Left colon (tissue), 2 donors: ENCODE measurements at places on chromosomes 16 and 17.

DNA sequence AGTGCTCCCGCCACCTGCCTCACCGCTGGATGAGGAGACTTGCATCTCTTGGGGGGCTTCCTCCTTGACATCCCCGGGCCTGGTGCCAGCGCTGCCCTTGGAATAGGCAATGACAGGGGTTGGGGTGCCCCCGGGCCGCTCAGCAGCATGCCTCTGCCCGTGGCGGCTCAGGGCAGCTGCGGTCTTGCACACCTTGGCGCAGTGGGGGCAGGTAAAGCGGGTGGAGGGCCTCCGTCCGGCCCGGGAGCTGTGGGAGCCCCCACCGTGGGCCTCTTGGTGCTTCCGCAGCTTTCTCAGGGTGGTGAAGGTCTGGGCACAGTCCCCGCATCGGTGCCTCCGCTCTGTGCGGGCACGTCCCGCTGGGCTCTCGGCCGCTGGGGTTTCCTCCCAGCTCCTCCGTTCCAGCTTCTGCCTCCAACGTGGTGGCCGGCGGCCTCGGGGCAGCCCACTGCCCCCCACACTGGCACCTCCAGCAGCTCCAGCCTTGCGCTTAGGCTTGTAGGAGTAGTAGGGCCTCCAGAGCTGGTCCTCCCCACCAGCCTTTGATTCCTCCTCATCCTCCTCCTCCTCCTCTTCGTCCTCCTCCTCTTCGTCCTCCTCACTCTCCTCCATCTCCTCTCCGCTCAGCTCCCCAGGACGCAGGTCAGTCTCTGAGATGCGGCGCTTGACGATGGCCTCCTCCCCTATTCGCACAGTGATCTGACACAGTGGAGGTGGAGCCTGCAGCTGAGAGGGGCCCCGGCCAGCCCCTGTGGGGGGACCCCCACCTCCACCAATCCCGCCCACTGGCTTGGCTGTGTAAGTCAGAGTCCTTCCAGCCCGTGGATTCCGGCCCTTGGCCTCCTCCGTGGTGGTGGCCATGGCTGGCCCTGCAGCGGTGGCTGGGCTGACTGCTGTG is 16.7 kb downstream of the ZBTB4 start:
- DNase-seq, result no peak

GRCh38 chr16:75433732-75434413 is 570 bp upstream of the CFDP1 start:
- DNase-seq, result peak; percentile 84

DNA sequence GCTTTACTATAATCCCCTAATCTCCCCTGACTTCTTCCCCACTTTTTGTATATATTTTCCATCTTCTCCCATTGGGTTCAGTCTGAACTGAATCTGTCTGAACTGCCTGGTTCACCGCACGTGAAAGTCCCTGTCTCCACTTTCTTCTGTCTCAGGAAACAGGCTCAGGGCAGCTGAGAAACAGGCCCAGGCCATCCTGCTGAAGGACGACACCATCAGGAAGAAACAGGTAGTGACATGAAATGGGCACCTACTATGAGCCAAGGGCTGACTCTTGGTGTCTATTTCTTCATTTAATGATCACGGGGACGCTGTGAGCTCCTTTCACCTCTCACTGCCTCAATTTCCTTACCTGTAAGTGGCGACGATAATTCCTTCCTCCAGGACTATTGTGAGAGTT is 90.5 kb upstream of the HSBP1 start:
- no peak for DNase-seq

DNA sequence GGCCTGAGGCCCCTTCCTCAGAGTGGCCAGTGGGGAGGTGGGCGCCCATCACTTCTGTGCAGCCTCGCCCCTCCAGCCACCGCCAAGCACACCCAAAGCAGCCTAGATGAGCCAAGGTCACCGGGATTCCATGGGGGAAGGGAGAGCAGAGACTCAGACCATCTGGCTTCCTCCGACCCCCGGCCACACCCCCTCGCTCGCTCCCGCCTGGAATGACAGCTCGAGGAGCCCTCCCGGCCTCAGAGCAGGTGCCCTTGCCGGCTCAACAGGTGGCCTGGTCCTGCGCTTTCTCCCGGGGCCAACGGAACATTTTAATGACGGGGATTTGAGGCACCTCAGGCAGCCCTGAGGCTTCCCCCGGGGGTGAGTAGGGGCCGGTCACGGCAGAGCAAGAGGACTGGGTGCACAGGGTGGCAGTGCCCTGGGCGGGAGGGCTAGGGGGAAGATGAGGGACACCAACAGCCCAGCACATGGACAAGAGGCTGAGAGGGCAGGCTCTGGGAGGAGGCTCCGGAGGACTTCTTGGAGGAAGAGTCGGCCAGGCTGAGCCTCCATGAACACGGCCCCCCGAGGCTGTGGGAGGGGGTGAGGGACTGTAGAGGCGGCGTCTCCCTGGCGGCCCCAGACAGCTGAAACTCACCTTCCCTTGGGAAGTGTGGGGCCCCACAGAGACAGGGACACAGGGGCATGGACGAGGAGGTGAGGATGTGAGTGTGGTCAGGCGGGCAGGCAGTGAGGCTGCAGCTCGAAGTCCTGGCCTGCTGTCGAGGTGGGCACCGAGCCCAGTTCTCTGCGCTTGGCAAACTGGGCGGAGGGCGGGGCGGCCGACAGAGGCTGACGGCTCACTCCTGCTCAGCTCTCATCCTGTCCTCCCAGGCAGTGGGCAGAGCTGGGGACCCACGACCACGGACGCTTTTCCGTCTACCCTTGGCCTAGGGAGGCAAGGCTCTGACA is 12.5 kb upstream of the C1QTNF8 start:
- peak; percentile 49 for DNase-seq

DNA sequence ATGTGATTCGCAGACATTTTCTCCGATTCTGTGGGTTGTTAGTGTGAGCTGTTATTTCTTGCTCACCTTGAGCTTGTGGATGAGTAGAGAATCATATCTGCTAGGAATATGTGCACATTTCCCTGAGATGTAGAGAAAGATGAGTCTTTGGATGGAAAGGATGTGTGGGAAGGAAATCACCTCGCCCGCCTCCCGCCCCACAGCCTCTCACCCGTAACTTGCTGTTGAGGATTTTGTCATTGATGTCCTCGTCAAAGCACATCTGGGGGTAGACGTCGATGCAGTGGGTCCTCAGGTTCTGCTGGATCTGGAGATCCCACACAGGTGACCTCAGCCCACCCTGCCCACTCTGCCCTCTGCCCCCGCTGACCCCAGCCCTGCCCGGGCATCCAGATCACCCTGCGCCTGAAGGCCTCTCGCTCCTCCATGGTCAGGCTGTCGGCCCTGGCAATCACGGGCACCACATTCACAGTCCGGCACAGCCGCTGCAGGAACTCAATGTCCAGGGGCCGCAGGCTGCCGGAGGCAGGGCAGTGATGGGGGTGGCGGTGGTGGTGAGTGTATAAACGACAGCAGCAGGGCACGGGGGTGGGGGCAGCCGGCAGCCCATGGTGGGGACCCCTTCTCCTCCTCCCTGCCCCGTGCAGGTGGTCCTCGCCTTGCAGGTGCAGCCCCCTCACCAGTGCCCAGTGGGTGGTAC is 4.7 kb downstream of the SEPTIN12 start:
- no peak for DNase-seq

DNA sequence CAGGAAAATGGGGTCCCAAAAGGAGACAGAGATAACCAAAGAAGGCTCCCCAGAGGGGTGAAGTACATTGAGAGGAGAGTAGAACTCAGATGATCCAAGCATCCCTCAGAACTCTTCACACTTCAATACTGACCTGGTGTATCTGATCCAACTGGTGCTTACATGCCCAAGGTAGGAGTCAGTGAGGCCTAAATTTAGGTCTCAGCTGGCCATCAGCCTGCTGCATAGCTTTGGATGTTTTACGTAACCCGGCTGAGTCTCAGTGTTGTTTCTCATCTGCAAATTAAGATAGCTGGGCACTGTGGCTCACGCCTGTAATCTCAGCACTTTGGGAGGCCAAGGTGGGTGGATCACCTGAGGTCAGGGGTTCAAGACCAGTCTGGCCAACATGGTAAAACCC is 11.6 kb upstream of the GOSR2 start:
- DNase-seq, result no peak

GRCh38 chr17:28131599-28131998 is 89.1 kb downstream of the NLK start:
- no peak for DNase-seq

- DNase-seq, result no peak
Measured at GRCh38 chr16:78957317-78958100, 643.0 kb downstream of the MAF start.

GRCh38 chr16:23134274-23134673 is 15.0 kb downstream of the USP31 start:
- peak; percentile 50 for DNase-seq

DNA sequence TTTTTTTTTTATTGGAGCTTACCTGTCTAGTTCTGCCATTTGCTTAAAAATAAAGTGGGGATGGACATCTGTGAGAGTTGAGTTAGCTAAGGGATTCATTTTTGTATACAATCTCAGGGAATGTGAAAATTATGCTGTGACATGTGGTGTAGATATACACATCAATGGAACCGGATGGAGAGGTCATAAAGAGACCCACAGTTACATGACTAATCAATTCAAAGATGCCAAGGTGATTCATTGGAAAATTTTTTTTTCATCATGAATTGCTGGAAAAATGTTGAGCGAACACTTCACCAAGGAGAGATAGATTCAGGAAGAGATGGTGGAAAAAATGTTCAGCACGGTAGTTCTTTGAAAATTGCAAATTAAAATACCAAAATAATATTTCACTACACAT is 605.4 kb upstream of the KIF2B start:
- DNase-seq, result no peak

DNA sequence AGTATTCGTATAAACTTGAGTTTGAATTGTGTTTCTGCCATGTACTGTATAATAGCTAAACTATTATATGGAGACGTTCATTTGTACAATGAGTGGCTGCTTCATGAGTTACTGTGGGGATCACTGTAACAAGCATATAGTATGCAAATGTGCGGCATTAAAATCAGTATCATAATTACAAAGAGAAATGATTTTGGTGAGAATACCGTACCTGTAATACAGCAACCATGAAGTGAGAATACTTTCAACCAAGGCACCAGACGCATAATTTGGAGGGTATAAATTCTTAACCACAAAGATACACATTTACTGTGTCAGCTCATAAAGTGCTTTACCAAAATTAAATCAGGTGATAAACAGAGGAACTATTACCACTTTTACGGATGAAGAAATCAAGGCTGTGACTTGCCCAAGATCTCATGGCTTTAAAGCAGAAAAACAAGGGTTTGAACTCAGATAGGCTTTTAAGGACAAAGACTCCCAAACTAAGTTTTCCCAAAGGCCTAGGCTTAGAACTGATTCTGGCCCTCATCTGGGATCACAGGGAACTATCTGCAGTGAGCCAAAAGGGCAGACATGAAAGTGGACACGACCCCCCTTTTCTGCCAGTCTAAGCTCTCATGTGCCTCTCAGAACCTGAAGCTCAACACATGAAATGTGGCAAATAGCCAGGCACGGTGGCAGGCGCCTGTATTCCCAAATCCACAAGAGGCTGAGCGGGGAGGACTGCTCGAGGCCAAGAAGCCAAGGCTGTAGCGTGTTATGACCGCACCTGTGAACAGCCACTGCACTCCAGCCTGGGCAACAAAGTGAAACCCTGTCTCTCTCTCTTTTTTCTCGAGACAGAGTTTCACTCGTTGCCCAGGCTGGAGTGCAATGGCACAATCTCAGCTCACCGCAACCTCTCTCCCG is 6.4 kb downstream of the RPS15A start:
- DNase-seq, result no peak

- DNase-seq, result no peak
Measured at GRCh38 chr16:77744141-77744540, 21.8 kb downstream of the NUDT7 start.

GRCh38 chr16:84955427-84955826 is 55.9 kb downstream of the ZDHHC7 start:
- DNase-seq, result no peak

- DNase-seq, result no peak
Measured at GRCh38 chr16:19743816-19744159, 25.7 kb downstream of the IQCK start.
